ENCODE measurements at places on chromosomes 16 and 17.

GRCh38 chr17:63699638-63700527, at the start of gene LIMD2:
Gene LIMD2, minus strand, starts transcription at chr17:63700125. Its CDS starts 827 bp downstream, at chr17:63699298.
- H3K27me3 ChIP-seq: peaks cover 6% of the 10 kb centered on the region
- peaks cover 34% of the 10 kb centered on the region for H3K4me1 ChIP-seq
- peak; percentile 57 for DNase-seq

DNA sequence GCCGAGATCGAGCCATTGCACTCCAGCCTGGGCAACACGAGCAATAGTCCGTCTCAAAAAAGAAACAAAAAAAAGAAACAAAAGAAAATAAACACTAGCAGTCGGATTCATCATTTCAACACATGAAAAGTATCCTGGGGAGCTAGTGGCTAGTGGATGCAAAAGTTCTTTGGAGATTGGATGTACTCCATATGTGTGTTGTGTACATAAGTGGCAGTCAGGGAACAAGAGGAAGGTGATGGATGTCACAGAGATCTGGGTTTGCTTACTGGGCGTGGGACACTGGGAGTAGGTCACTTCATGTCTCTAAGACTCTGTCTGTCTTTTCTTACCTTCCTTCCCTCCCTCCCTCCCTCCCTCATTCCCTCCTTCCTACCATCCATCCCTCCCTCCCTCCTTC, 35.4 kb downstream of the MRC2 start:
- H3K4me1 ChIP-seq: peaks cover 5% of the 10 kb centered on the region
- peaks cover 5% of the 10 kb centered on the region for H3K36me3 ChIP-seq
- H3K27ac ChIP-seq: no peak overlapping the region
- no peaks in the 10 kb centered on the region for H3K27me3 ChIP-seq
- no peak for DNase-seq

- no peak overlapping the region for H3K27ac ChIP-seq
- H3K36me3 ChIP-seq: peaks cover 19% of the 10 kb centered on the region
- peaks cover 4% of the 10 kb centered on the region for H3K4me1 ChIP-seq
Observed at GRCh38 chr17:63379636-63380035, 66.5 kb downstream of the CYB561 start.

GRCh38 chr16:46850619-46851555, 19.9 kb upstream of the C16orf87 start:
- no peaks in the 10 kb centered on the region for H3K4me1 ChIP-seq
- H3K4me3 ChIP-seq: no peak overlapping the region
- DNase-seq: no peak
- H3K36me3 ChIP-seq: no peaks in the 10 kb centered on the region
- H3K27ac ChIP-seq: no peak overlapping the region

- H3K4me3 ChIP-seq: no peak overlapping the region
- H3K4me1 ChIP-seq: peaks cover 57% of the 10 kb centered on the region
- H3K27ac ChIP-seq: no peak overlapping the region
- DNase-seq: no peak
Observed at GRCh38 chr16:89375021-89375420, 115.3 kb downstream of the ANKRD11 start.

DNA sequence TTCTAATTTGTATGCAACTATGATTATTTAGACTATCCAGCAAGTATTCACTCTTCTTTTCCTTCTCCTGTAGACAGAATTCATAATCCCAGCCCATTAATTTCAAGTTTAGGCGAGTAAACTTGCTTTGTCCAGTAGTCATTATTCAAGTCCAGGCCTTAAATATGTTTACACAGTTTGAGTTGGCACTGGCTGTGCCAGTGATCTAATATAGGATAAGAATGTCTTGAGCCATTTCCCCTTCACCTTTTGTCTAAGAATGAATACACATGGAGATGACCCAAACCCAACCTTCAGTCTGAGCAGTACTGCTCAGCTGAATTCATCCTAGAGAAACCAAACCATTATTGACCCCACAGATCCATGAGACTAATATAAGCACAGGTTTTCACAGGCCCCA, 930.4 kb upstream of the CDH8 start:
- DNase-seq: no peak
- no peak overlapping the region for H3K27ac ChIP-seq
- peaks cover 10% of the 10 kb centered on the region for H3K4me1 ChIP-seq
- H3K36me3 ChIP-seq: no peaks in the 10 kb centered on the region
- no peaks in the 10 kb centered on the region for H3K27me3 ChIP-seq

DNA sequence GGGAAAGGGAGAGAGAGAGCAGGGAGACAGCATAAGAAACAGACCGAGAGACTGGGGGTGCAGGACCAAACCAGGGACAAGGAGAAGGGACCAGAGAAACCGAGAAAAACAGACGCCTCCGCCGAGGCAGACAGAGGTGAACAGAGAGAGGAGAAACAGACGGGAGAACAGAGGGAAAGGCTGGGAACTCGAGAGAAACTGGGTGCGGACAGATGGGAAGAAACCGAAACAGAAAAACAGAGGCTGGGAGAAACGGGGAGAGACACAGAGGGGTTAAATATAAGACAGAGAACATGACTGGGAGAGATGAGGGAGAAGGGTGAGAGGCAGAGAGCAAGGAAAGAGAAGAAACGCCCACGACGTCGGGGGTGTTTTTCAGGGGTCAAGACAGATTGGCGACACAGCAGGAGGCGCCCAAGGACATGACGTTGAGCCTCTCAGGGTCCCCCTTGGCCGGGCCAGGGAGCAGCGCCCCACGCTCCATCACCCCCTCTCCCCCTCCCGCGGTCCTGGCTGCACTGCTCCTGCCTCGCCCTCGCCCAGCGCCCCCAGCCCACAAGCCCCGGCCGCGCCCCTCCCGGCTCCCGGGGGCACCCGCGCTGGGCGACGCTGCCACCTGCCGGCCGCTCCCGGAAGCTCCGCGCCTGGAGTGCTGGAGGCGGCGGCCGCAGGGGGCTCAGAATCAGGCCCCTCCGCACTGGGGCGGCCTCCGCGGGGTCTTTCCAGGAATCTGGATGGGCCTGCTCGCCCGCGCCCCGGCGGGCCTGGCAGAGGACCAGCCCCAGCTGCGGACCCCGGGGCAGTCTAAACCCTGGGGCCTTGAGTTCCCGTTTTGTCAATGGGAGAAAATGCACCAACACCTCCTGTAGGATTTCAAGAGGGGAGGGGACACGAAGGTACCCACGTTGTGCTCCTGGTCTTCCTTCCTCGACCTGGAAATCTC, 1.3 kb upstream of the TMEM92 start:
- H3K4me1 ChIP-seq: peaks cover 46% of the 10 kb centered on the region
- peak overlapping the region; percentile 42 for H3K4me3 ChIP-seq
- H3K27ac ChIP-seq: no peak overlapping the region
- peaks cover 39% of the 10 kb centered on the region for H3K27me3 ChIP-seq

- H3K4me1 ChIP-seq: peaks cover 30% of the 10 kb centered on the region
- H3K4me3 ChIP-seq: no peak overlapping the region
- DNase-seq: no peak
- H3K27me3 ChIP-seq: no peaks in the 10 kb centered on the region
Observed at GRCh38 chr17:61219460-61219859, 180.2 kb upstream of the TBX2 start.

DNA sequence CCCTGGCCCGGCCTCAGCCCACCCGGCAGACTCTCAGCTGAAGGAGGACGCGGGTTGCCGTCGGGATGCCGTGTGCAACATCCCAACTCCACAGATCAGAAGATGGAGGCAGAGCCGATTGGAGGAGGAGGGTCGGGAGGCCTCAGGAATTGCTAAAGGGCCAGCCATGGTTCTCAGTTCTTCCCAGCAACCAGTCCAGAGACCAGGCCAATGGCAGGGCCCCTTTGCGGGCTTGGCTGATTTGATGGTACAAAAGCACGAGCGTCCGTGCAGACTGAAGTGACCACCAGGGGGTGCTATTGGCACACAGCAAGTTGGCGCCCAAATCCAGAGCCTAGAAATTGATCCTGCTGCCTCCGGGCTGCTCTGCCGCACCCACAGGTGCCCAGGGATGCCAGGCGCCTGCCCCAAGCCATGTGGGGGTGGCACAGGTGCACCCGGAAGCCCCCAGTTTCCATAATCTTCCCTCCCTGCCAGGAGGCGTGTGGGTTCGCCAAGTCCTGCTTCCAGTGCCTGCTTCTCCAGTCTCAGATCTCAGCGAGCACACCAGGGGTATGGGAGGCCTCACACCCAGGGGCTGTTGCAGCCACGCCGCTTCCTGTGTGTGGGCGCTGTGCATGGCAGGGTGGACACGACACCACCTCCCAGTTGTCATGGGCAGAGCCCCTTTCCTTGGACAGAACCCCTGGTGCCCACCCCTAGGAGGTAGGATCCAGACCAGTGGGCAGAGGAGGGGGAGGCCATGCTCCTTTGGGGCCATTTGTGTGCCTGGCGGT, 7.1 kb upstream of the TEX19 start:
- H3K36me3 ChIP-seq: no peaks in the 10 kb centered on the region
- H3K4me1 ChIP-seq: no peaks in the 10 kb centered on the region
- H3K27me3 ChIP-seq: peaks cover 5% of the 10 kb centered on the region
- peak; percentile 90 for DNase-seq
- no peak overlapping the region for H3K27ac ChIP-seq
- no peak overlapping the region for H3K4me3 ChIP-seq

DNA sequence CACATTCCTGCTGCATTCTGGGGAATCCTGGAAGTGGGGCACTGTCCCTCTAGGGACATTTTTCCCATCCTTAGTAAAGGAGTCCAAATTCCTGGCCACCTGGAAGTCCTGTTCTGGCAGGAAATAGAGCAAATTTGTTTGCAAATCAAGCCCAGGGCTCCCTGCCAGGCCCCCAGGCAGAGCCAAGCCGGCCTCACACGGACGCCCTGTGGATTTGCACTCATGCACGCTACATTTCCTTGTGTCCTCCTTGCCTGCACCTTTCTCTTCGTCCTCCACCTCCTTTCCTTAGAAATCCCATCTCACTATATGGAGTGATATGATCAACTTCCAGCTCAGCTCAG, 7.0 kb upstream of the CALB2 start:
- H3K27ac ChIP-seq: no peak overlapping the region
- H3K36me3 ChIP-seq: no peaks in the 10 kb centered on the region
- H3K4me1 ChIP-seq: no peaks in the 10 kb centered on the region
- H3K4me3 ChIP-seq: no peak overlapping the region

- peaks cover 17% of the 10 kb centered on the region for H3K4me1 ChIP-seq
- peak overlapping the region; percentile 15 for H3K4me3 ChIP-seq
Observed at GRCh38 chr17:81954131-81955057, 6.6 kb downstream of the NOTUM start.

DNA sequence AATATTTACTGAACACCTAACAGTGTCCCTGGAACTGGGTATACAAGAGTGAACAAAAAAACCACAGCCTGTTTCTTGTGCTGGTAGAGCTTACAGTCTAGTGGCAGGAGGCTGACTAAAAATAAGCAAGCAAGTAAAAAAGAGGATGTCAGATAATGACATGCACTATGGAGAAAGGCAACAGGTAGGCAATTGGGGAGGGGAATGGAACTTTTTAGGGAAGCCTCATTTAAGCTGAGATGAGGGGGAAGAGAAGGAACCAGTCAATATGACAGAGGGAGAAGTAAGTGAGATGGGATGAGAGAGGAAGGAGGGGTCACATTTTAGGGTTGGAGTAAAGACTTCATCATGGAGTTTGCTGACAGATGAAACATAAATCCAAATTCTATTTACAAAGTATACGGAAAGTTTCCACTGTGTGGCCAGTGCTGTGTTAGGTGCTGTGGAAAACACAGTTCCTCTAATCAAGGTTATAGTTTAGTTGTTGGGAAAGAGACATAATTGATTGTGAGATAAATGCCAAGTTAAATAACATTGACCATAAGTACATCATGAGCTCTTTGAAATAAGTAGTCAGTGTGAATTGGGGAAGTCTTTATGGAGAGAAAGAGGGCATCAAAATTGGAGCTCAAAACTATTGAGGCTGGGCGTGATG, 251.4 kb downstream of the FTO start:
- H3K27me3 ChIP-seq: no peaks in the 10 kb centered on the region
- H3K36me3 ChIP-seq: peaks cover 3% of the 10 kb centered on the region
- no peak overlapping the region for H3K27ac ChIP-seq
- peaks cover 5% of the 10 kb centered on the region for H3K4me1 ChIP-seq

- peak; percentile 62 for DNase-seq
- no peaks in the 10 kb centered on the region for H3K4me1 ChIP-seq
- H3K27me3 ChIP-seq: no peaks in the 10 kb centered on the region
- H3K4me3 ChIP-seq: no peak overlapping the region
Observed at GRCh38 chr17:82767041-82767754, 15.3 kb downstream of the TBCD start.

GRCh38 chr17:77312786-77313599, 172.2 kb downstream of the SEC14L1 start:
- no peak overlapping the region for H3K4me3 ChIP-seq
- no peaks in the 10 kb centered on the region for H3K27me3 ChIP-seq
- no peaks in the 10 kb centered on the region for H3K36me3 ChIP-seq
- peaks cover 8% of the 10 kb centered on the region for H3K4me1 ChIP-seq
- no peak overlapping the region for H3K27ac ChIP-seq

DNA sequence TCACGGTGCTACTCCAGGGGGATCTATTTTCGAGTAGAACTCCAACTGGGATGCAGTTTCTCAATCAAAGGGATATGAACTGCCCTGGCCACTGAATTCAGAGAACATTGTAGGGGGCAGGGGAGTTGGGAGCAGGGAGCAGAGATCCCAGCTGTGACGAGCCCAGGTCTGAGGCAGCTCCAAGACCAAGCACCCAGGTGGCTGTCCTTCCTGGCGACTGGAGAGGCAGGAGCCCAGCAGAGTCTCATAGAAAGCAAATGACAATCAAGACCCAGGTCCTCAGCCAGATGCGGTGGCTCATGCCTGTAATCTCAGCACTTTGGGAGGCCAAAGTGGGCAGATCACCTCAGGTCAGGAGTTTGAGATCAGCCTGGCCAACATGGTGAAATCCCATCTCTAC, 60.1 kb downstream of the TK2 start:
- DNase-seq: no peak
- H3K4me1 ChIP-seq: peaks cover 11% of the 10 kb centered on the region
- peak overlapping the region; percentile 83 for H3K27ac ChIP-seq
- H3K36me3 ChIP-seq: no peaks in the 10 kb centered on the region

- no peak for DNase-seq
- no peak overlapping the region for H3K27ac ChIP-seq
- H3K27me3 ChIP-seq: peaks cover 23% of the 10 kb centered on the region
- H3K4me1 ChIP-seq: peaks cover 11% of the 10 kb centered on the region
Observed at GRCh38 chr16:88640498-88641247, 2.3 kb downstream of the IL17C start.

DNA sequence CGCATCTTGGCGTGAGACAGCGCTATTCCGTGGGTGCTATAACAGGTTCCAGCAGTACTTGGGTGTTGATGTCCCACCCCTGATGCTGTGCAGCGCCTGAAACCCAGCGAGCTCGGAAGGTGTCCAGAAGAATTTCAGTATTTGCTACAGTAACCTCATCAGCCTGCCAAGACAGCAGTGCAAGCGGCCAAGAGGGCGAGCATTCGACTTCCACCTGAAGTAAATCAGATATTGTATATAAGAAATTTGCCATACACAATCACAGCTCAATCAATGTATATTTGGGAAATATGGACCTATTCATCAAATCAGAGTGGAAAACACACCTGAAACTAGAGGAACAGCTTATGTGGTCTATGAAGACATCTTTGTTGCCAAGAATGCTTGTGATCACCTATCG, 13.0 kb downstream of the APPBP2 start:
- peaks cover 3% of the 10 kb centered on the region for H3K4me1 ChIP-seq
- no peaks in the 10 kb centered on the region for H3K27me3 ChIP-seq
- H3K4me3 ChIP-seq: no peak overlapping the region
- no peak for DNase-seq

Data from neural crest cell (in vitro differentiated cells).